ENCODE measurements at places on chromosomes 1 and 21. TPM values are rescaled to one million over a fixed set of nuclear protein-coding genes. Genes with fewer than 3 reads are reported as not detected.

AUNIP gene
- total RNA-seq, result 0.60 TPM

LAPTM5 gene
- total RNA-seq, result 66.7 TPM

PLPPR4 gene
- not detected for total RNA-seq

RGS13 gene
- total RNA-seq, result not detected

DNA sequence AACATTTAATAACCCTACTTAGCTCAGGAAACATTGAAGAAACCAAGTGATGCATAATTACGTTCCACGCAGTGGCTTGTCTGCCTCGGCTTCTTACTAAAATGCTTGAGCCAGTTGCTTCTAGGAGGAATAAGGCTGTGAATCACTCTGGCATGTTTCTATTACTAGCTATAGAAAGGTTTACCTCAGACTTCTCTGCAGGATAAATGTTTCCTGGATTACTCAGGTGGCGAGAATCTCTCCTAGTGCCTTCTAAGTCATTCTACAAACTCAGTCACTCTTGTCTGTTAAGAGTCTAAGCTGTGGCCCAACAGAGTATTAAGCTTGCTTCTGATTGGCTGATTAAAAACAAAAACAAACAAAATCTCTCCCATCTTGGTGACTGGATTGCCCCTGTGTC, 92.0 kb upstream of the RALGPS2 start:
- DNase-seq, result no peak

GRCh38 chr1:229203030-229203751, 67.7 kb upstream of the RAB4A start:
- DNase-seq, result peak; percentile 51

GRCh38 chr1:206770531-206771337, at the start of gene IL19:
TSS of gene IL19 (plus strand) at chr1:206770773. CDS start at chr1:206836663, 65,890 bp downstream.
- no peak for DNase-seq

DNA sequence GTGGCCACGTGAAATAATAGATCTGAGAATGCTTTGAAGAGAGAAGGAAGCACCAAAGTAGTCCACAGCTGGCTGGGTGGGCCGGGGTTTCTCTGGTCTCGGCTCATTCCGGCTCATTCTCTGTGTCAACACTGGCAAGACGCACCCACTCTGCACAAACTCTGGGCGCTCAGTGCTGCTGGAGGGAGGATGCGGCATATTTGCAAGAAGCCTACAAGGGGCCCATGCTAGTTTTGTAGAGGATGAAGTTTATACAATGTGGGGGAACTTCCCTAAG, 28.8 kb upstream of the TMPRSS2 start:
- no peak for DNase-seq
